ENCODE measurements at places on chromosomes 2 and 18. TPM values are rescaled to one million over a fixed set of nuclear protein-coding genes. Genes with fewer than 3 reads are reported as not detected.

ANO7 gene
- 0.16 TPM for total RNA-seq

DNA sequence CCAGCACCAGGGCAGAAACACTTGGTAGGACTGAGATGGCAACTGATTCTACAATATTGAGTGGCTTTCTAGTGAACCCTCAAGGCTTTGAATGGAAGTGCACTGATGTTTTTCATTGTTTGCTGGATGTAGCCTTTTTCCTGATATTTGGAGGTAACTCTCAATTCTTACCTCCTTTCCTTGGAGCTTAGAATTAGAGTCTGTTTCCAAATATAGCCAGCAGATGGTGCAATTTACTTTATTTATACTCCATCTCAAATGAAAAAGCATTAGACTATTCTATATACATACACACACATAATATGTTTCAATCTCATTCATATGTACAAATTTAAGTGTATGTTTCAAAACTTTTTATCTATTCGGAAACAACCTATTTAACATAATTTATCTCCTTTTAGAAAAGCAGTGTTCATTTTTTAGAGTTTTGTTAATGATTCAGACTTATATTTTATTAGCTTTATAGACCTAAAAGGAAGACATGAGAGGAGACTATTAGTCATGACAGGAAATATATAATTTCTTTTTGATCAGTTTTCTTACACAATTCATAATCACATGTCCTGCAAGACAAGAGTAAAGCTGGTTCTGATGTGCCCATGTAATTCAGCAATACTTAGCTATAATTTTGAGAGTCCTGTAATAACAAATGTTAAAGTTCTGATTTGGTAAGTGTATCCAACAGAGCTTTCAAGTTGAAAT, 124.8 kb downstream of the NUP35 start:
- DNase-seq = no peak

DNA sequence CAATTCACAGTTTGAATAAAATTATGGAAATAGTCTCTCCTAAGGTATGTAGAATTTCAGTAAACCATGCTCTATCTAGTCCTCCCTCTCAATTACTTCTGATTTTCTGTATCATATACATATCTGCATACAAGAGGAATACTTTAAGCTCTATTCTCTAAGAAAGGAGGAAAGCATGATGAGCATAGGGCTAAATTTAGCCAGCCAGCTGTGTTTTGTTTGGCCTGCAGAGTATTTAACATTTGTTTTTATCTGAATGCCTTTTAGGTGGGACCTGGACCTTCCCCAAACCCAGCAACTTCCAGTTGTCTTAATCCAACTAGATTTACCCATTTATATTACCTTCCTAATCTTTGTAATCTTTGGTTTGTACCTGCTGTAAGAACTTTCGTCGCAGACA, 42.2 kb upstream of the FAM117B start:
- no peak for DNase-seq

DNA sequence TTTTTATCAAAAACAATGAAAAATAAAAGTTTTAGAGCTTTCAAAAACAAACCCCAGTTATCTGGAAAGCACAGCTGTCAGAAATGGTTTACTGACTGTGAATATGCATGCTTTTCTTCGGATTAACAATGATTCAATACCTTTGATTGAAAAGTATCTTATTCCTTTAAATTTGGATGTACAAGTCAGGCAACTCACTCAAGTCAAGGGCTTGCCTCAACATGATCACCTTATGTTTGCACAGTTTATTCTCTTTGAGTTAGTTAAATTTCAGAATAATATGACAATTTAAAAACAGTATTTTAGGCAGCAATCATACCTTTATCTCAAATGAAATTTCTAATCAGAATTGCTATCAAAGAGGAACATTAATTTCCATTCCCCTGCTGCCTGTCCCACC, 108.8 kb upstream of the FOSL2 start:
- DNase-seq = no peak

- no peak for DNase-seq
Observed at GRCh38 chr2:46161315-46161714, 135.9 kb upstream of the EPAS1 start.
